ENCODE measurements at places on chromosomes 11 and 22.

- DNase-seq: no peak
Observed at GRCh38 chr11:93844568-93844967, 5.8 kb downstream of the VSTM5 start.

DNA sequence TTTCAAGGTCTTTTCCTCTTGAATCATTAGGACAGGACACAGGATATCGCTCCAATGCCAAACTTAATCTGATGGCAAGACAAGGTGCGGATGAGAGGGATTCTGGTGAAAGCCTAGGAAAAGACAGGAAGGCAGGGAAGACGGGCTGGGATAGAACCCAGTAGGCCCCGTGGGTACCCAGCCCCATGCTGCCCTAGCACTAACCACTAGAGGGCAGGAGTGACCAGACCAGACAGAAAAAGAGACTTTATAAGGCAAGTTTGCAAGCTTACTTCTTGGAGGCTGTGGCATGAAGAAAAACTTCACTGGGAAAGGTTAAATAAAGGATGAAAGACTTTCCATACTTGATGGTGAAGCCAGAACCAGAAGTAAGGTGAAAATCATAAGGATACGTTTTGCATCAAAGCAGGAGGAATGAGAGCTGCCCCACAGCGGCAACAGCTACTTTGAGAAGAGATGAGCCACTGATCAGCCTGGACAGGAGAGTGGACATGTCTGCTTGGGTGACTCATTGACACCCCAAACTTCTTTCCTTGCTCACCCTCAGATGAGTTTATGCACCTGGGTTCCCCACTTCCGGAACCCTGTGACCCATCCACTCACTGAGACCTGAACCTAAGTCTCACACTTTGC, 39.8 kb downstream of the SYN3 start:
- DNase-seq: no peak

- DNase-seq: no peak
Observed at GRCh38 chr11:9396752-9397151, 12.3 kb downstream of the IPO7 start.

- DNase-seq: no peak
Observed at GRCh38 chr11:11215058-11215815, 137.8 kb downstream of the CSNK2A3 start.

GRCh38 chr11:32960553-32961164, 55.0 kb upstream of the DEPDC7 start:
- no peak for DNase-seq

GRCh38 chr11:18203723-18204122, 31.1 kb downstream of the MRGPRX4 start:
- no peak for DNase-seq

DNA sequence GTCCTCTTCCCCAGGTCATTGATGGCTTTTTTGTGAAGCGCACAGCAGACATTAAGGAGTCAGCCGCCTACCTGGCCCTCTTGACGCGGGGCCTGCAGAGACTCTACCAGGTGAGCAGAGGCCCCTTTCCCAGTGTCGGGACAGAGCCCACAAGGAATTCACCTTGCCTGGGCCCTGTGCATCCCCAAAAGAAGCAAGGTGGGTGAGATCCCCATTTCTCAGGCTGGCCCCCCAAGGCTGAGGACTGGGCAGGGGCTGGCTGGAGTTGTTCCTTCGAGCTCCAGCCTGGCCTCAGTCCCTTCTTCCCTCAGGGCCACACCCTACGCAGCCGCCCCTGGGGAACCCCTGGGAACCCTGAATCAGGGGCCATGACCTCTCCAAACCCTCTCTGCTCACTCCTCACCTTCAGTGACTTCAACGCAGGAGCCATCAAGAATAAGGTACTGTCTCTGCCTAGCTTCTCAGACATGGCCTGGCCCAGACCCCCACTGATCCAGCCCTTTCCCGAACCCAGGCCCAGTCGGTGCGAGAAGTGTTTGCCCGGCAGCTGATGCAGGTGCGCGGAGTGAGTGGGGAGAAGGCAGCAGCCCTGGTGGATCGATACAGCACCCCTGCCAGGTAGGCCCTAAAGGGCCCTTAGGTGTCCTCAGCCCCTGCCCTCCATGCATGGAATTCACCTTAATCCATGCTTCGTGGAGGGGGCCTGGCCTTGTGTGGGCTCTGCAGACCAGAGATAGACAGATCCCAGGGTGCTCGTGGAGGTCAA, 4.7 kb downstream of the MUS81 start:
- no peak for DNase-seq

- DNase-seq: no peak
Observed at GRCh38 chr22:27300536-27301285, 500.8 kb downstream of the MN1 start.

DNA sequence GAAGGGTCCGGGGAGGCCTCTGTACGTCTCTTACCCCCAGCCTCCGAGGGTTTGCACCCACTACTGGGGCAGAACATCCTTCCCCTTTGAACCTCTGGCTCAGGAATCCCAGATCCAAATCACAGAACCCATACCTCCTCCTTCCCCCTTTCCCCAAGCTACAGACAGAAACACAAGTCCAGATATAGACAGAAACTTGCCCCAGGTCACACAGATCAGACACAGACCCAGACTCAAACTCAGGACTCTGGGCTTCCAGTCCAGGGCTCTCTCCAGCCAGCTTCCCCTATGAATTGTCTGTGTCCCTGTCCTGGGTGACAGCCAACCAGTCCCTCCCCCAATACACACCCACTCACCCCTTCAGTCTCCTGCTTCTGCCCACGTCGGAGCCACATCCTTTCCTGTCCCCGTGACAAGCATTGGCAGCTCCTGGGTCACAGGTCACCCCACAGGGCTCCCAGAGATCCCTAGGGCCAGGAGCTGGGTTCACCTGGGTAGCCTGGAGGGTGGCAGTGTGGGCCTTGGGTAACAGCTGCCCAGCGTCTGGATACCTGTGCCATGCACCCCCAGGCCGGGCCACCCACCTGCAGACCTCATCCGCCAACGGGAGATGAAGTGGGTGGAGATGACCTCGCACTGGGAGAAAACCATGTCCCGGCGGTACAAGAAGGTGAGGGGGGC, 772 bp downstream of the TBC1D10C start:
- DNase-seq: peak; percentile 24

- DNase-seq: no peak
Observed at GRCh38 chr11:30852091-30852490, 265.9 kb upstream of the MPPED2 start.

DNA sequence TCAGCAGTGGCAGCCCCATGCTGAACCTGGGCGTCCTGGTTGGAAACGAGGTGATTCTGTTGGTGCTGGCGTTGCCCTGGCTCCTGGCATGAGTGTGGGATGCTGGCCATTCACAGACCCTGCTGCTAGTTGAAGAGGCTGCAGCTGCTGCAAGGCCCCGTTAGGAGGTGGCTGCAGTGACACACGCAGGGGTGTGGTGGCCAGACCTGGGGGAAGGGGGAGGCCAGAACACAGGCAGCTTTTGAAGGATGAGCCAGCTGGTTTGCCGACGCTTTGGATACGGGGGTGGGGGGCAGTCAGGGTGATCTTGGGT, 77.2 kb downstream of the MORC2 start:
- DNase-seq: no peak

DNA sequence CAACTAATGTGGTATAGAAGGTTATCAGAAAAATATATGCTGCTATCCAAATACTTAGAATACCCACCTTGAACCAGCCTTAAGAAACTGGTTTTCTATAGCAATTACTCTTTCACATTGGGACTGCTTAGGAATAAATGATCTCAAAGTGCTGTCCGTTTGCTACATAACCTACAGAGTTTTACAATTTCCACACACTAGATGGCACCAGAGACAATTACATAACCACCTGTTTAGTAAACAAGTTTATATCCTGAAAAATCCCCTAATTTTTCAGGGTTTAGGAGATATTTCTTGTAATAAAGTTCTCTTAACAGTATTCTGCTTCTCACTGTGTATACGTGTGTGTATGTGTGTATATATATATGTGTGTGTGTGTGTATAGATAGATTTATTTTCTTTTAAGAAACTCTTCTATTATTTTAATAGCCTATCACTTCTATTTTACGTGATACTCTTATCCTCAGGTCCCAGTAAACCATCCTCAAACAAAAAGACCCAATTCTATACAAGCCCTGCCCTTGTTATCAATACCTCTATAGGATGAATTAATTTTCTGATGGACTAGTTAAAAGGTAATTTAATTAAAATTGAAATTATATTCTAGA, 6.7 kb upstream of the OR5I1 start:
- no peak for DNase-seq
